NCI-H2227 treated with DMSO at 0.1 percent for 48 hours (cell line): ENCODE measurements at places on chromosomes 2 and 18.

DNA sequence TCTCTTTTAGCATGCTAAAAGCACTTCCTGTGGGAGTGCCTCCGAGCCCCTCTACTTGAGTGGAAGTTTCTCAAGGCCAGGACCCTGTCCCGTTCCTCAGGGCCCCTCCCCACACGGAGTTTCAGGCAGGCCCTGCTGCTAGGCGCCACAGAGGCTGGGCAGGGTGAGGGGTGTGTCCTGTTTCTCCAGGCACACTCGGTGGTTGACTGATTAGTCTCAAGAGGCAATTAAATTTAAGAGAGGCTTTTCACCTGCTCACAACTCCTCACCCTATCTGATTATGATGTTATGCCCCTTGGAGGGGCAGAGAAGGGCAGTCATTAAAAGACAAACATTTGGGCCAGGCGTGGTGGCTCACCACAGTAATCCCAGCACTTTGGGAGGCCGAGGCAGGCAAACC is 160.8 kb upstream of the HAAO start:
- no peak for DNase-seq

GRCh38 chr2:160630801-160631590 is 137.4 kb upstream of the RBMS1 start:
- no peak for DNase-seq

GRCh38 chr2:235914756-235915155 is 253.4 kb downstream of the GBX2 start:
- DNase-seq = no peak

DNA sequence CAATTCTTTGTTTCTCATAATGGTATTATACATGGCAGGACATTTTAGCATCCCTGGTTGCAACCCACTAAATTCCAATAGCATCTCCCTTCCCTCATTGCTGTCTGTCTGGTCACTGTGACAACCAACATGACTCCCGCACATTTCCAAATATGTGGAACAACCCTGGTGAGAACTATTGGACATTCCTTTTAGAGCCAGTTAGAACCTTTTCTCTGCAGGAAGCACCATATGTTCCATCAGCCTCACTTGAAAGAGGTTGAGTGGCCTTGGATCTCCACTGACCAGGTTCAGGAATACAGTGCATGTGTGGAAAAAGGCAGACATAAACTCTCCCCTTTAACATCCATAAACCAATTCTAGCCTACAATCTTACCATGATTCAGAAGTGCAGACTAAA is 25.9 kb upstream of the GLS start:
- DNase-seq = no peak

- no peak for DNase-seq
These were observed 101.2 kb upstream of the SEC11C start for GRCh38 chr18:59038295-59039039.

- DNase-seq = no peak
These were observed 12.5 kb upstream of the PAX8 start for GRCh38 chr2:113291191-113291590.

GRCh38 chr2:228866781-228867180 is 404.3 kb downstream of the PID1 start:
- no peak for DNase-seq

- no peak for DNase-seq
These were observed 56.3 kb upstream of the MCFD2 start for GRCh38 chr2:46971929-46972328.

DNA sequence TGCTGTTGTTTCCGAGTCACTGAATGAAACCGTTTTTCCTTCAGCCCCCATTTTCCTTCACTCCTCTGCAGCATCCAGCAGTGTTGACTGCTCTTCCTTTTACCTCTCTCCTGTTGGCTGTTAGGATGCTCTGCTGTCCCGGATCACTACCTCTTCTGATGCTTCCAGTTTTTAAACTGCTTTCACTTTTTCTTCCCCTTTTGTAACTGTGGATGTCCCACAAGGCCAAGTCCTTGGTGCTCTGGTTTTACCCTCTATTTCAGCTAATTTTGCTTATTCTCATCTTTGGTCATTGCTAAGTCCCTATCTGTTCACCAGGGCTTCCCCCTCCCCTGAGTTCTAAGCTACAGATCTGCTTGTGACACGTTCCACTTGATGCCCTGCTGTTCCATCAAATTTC is 39.4 kb upstream of the MAP4K3 start:
- no peak for DNase-seq

DNA sequence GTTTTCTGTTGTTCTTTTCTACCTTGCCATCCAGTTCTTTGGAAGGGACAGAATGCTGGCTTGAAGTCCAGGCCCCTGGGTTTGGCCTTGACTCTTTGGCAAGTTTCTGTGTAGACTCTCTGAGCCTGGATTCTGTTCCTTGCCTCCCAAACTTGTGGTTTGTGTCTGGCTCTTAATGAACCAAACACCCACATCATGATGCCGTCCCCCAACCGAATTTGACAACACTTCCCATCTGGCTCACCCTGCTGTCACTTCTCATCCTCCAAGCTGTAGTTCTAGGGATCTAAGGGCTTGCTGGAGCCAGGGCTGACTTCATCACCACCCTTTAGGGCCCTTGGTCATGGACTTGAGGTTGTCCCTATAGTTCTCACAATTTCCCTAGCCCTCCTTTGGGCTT is 68.9 kb upstream of the CELF4 start:
- DNase-seq = no peak

- DNase-seq = no peak
These were observed 96.8 kb upstream of the CDC42EP3 start for GRCh38 chr2:37767959-37768925.

DNA sequence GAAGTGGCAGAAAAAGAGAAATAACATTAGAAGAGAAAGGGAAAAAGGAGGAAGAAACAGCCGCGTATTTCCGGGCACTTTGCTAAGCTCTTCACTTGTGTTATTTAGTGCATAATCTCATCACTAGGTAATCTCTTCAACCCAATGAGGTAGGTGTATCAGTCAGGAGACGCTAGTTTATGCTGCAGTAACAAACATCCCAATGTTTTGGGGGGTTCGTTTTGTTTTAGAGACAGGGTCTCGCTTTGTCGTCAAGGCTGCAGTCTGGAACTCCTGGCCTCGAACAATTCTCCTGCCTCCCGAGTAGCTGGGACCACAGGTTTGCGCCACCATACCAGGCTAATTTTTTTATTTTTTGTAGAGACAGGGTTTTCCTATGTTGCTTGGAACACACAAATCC is 61.7 kb downstream of the ZFP36L2 start:
- no peak for DNase-seq

GRCh38 chr18:27695503-27695902 is 481.4 kb downstream of the CDH2 start:
- no peak for DNase-seq

GRCh38 chr2:65791404-65791975 is 359.1 kb upstream of the SPRED2 start:
- DNase-seq = peak; percentile 68

GRCh38 chr2:201450954-201451291 is 335 bp downstream of the TRAK2 start:
- peak; percentile 75 for DNase-seq

DNA sequence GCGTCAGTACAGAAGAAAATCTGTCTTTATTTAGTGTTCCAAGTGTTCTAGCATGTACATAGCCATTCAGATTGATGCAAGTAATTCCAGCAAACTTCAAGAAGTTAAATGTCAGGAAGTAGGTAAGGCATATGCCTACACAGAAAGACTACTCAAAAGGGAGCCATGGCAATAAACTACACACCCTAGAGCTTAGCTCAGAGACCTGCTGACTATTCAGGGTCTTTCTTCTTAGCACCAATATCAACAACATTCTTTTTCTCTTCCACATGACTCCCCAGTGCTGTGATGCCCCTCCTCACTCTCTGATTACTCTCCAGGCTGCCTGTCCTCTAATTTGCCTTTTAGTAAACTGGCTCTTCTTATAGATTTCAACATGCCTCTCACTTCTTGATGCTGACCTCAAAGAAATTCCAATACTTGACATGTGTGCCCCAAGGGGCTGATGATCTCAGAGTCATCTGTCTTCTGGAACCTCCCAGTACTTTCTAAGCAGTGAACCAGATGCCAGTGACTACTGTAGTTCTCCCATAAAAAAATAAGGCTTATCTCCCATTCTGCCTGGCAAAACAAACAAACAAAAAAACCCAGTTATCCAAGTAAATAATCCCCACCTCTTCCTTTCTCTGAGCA is 909.2 kb upstream of the FANCL start:
- DNase-seq = no peak

DNA sequence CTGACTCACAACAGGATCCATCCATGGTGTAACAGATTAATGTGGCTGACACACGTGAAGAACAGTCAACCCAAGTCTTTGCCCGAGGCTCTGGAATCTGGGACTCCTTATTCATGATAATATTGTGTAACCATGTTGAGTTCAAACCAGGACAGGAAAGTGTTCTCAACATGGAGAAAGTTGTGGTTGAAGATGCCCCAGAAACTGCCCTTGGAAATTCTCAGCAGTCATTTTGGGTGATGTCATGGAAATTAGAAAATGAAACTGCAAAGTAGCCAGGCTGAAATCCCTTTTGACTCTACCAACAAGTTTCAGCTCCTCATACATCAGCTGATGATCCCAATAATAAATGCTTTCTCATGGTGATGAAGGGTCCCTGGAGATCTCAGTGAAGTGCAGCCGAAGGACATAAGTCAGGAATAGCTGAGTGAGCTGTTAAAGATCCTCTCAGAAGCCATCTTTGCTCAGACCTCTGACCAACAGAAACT is 307.7 kb downstream of the TNS1 start:
- DNase-seq = no peak

GRCh38 chr18:79617511-79618500 is 61.8 kb upstream of the CTDP1 start:
- DNase-seq = no peak

DNA sequence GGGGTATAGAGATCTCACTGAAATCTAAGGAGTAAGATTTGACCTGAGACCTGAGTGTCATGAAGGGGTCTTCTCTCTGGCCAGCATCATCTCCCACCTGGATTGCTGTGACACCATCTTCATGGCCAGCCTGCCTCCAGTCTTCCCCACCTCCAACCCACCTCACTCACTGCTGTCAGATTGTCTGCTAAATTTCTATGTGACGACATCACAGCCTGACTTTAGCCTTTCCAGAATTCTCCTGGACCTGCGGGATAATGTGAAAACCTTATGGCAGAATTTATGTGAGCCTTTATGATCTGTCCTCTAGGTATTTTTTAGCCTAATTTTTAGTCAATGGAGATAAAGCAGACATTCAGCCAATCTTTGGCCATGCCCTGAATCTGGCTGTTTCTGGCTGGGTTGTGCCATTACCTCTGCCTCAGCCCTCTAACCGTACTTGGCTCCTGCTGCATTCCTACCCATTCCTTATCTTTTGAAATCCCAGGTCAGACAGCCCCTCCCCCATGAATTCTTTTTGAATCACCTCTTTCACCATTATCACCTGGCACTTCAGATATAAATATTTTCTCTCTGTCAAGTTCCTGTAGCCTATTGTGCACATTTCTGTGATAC is 66.4 kb upstream of the MMADHC start:
- DNase-seq = no peak

DNA sequence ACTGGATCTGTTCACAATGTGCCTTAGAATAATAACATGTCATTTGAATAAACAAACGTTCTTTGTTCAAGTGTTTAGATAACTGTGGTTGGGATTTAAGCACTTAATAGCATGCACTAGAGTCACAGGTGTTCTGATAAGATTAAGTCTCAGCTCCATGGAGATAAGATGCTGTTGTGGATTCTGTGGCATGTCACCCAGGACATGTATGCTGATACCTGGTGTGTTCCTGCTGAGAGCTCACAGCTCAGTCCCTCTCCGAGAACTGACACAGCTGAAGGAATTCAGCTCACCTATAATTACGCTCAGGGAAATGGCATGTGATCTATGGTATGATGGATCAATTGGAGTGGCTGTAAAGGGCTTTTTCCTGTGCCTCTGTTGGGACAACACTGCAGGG is 75.4 kb upstream of the ST6GAL2 start:
- no peak for DNase-seq

GRCh38 chr2:23760736-23761135 is 166.2 kb downstream of the ATAD2B start:
- peak; percentile 5 for DNase-seq

DNA sequence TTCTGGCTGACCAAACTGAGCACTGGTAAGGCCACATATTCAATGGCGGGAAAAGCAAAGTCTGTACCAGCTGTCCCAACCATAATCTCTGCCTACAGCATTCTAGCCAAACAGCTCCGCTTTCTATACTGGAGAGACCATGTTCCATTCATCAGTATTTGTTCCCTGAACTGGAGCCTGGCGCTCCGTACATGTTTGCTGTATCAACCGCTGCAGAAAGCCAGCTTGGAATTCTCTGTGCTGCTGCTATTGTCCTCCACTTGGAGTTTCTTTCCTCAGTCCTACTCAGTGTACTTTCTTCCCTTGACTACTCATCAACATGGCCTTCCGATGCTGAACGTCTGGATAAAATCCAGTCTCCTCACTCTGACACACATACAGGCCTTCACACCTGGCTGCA is 1.9 kb downstream of the COA5 start:
- DNase-seq = no peak

DNA sequence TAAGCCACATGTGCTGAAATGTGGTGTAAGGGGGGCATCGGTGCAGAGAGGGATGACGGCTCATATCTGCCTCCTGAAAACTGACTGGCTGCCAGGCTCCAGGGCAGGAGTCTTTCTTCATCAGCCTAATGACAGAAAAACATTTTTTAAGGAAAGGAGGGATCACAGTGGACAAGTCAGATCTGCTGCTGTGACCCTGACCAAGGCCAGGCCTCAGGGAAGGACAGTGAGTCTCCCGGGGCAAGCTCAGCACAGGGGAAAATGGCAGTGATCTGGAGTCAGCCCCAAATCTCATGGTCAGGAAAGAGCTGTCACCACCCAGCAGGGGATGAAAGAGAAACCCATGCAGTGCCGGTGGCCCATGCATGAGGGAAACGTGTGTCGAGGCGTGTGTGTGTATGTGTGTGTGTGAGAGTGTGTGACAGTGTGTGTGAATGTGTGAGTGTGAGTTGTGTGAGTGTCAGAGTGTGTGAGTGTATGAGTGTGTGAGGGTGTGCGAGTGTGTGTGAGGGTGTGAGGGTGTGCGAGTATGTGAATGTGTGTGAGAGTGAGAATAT is 134.5 kb downstream of the INHBB start:
- DNase-seq = no peak

- no peak for DNase-seq
These were observed 10.8 kb upstream of the KCNG2 start for GRCh38 chr18:79786786-79787526.

DNA sequence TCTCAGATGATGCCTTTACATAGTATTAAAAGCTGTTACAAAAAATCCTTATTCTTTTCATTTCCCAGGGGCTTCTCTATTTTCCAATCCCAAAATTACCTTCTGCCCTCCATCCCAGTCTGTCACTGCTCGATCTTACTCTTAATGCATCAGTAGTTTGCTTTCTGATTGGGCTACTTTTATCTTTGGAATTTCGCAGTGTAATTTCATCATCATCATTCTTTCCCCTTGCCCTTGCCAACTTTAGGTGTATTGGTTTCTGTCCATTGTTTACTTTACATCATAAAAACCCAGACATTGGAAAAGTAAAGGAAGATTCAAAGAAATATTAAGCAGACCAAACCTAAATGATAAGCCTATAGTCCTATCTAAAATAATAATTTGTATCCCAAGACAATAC is 457.2 kb downstream of the PIK3C3 start:
- no peak for DNase-seq

- no peak for DNase-seq
These were observed 616.0 kb downstream of the NUP35 start for GRCh38 chr2:183740241-183740640.

GRCh38 chr18:57744211-57744694 is 58.9 kb downstream of the ATP8B1 start:
- no peak for DNase-seq
